ENCODE measurements at places on chromosomes 16 and 17.

DNA sequence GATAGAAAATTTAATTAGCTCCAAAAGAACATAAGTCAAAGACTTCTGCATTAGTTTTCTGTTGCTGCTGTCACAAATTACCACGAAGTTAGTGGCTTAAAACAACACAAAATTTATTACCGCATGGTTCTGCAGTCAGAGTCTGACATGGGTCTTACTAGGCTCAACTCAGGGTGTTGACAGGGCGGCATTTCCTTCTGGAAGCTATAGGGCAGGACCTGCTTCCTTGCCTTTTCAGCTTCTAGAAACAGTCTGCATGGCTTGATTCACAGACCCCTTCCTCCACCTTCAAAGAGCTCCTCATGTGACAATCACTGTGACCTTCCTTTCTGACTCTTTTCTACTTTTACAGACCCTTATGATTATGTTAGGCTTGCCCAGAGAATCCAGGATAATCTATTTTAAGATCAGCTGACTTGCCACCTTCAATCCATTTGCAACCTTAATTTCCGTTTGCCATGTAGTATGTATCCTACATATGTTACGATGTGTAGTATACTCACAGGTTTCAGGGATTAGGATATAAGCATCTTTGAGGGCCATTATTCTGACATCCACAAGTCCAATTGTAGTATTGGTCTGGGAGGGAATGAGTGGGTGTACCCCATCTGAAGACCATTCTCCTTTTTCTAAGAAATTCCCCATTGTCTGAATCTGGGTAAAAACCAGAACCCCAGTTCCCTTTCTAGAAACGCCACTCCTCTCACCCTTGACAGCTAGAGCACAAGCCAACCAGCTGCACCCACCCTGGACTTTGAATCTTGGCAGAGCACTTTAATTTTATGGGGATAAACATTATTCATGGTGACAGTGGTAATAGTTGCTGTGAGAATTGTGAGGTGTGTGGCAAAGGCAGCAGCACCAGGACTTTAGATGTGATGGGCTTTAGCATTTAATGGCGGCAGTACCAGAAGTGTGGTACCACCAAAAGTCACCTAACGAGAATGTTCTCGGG lies 265.5 kb downstream of the KCNJ2 start:
- no peak for DNase-seq

DNA sequence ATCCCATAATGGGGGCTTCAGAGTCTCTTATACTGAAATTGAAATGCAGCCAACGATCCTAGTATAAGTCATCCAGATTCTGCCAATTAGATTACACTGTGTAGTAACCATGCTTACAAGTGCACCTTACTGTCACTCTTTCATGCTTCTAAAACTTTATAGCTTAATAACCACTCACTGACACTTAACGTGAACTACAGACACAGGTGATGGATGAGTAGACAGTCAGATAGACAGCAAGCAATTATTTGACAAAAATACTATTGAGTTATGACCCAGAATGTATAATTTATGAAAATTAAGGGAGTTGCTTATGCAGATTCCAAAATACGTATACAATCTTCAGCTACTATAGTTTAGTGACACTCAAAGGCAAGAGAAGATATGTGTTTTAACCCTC lies 6.3 kb downstream of the CDH8 start:
- DNase-seq = no peak

- DNase-seq = no peak
Measured at GRCh38 chr17:28407130-28407973, 1.3 kb upstream of the SLC46A1 start.

DNA sequence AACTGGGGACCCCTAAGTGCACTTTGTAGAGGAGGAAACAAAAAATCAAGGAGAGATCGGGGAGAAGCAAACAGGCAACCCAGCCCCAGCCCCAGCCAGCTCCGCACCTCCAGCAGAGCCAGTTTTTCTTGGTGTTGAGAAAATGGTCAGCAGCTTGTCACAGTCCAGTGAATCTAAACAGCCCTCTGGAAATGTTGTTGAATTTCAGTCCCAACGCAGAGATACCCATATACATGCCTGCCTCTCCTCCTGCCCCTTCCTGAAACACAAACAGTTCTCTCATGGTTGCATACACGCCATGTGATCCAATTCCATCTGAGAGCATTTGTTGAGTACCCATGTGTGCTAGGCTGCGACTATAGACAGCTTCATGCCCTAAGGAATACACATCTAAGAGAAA lies 42.4 kb upstream of the LHX1 start:
- DNase-seq = no peak

DNA sequence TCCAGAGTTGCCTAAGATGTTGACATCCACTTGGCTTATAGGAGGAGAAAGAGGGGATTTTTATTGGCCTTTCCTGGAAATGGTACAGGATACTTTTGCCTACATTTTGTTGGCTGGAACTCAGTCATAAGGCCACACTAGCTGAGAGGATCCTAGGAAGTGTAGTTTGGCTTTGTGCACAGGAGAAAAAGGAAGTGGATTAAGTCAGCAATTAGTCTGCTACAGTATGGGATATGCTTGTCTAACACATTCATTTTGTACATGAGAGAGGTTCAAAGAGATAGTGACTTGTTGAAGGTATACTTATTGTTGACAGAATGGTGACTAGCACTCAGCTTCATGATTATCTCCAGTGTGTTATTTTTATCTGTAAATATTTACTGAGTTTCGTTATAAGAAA lies 10.3 kb downstream of the UTP18 start:
- no peak for DNase-seq

DNA sequence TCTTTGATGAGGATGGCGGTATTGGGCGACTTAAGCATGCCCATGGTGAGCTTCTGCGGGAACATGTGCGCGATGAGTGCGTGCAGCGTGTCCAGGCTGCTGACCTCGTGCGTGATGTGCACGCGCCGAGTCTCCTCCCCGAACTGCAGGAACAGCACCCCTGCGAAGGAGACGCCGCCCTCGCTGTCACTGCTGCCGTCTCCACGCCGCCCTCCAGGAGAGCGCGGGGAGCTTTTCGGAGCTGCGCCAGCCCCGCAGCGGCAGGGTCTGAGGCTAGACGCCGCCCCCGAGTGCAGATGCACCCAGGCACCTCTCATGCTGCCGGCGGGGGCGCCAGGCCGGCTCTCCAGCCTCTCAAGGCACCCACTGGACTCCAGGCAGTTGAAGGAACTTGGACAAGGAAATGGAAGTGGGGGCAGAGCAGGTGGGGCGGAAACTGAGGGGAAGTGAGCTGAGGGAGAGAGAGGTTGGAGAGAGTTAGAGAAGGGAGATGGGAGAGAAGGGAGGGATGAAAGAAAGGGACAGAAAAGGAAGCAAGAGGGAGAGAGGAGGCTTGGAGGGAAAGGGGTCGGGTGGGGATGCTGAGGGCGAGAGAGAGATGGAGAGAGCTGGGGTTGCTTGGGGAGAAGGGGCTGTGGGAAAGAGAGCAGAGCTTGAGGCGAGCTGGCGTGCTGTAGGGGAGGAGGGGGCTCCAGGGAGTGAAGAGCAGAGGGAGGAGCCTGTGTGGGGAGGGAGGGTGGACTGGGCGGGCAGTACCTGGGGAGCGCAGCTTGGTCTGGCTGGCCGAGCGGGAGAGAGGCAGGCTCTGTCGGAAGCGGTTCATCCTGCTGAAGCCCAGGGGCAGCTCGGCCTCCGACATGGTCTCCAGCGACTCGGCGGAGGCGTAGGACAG lies 42.1 kb downstream of the SRCIN1 start:
- no peak for DNase-seq

GRCh38 chr17:58643147-58643546 lies 48.7 kb downstream of the TEX14 start:
- no peak for DNase-seq

DNA sequence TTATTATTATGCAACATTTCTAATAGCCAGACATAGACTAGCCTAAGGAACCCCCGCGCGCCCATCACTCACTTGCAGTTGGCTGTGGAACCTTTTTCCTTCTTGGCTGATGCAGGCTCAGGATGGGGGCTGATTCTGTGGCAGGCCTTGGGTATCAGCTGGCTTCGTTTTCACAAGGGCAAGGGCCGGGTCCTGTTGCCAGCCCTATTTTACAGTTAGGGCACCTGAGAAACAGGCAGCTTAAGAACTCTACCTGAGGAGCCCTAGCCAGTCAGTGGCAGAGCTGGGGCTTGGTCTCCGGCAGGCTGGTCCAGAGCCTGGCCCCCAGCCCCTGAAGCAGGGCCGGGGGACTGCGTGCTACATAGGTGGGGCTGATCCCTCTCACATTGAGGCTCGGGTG lies 28.7 kb downstream of the ADGRG5 start:
- peak; percentile 44 for DNase-seq

DNA sequence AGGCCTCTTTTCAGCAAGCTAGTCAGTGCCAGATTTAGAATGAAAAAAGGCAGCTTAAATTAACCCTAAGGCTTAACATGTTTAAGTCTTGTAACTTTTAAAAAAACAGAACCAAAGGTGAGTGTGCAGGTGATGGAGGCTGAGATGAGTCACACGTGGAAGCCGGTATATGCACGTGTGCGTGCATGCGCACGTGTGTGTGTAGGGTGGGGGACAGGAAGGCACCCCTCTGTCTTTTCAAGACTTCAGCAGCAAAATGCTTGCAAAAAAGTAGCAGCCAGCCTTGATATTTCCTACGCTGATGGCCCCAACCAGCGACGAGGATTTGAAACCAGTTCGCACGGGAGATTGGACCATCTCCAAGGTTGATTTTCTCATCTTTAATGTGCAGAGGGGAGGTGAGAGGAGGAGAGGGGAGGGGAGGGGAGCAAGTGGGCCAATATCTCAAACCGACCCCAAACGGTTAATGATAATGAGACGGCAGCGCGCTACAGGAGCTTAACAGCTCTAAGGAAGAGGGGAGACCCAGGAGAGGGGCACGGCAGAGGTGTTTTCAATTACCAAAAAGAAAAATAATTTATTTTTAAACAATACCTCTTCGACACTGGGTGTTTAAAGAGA lies 154.7 kb downstream of the ZNF423 start:
- no peak for DNase-seq

DNA sequence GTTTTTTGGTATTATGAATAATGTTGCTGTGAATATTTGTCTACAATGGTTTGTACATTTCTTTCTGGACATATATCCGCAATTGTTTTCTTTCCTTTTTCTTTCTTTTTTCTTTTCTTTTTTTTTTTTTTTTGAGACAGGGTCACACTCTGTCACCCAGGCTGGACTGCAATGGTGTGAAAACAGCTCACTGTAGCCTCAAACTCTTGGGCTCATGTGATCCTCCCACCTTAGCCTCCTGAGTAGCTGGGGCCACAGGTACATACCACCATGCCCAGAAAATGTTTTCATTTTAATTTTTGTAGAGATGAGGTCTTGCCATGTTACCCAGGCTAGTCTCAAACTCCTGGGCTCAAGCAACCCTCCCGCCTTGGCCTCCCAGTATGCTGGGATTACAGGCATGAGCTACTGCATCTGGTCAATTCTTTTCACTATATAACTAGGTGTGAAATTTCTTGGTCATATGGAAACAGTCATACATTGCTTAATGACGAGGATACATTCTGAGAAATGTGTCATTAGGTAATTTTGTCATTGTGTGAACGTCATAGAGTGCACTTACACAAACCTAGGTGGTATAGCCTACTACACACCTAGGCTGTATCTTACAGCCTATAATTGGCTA lies 15.2 kb downstream of the IL21R start:
- DNase-seq = no peak

DNA sequence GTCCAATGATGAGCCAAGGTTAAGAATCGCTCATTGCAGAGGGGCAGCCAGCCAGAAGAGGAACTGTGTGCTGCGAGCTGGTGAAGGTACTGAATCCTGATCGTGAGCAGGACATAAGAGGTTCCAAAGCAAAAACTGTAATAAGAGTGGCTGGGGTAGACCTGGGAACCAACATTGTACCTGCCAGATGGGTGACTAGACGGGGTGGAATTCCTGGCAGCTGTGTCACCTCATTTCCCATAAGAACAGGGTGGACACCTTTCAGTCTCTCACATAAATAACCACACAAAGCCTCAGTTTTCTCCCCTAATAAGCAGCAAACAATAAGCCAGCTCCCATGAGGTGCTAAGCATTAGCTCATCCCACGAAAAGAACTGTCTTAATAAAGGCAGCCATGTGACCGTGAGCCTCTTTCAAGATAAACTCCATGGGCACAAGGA lies 290.3 kb downstream of the SOX9 start:
- DNase-seq = no peak

DNA sequence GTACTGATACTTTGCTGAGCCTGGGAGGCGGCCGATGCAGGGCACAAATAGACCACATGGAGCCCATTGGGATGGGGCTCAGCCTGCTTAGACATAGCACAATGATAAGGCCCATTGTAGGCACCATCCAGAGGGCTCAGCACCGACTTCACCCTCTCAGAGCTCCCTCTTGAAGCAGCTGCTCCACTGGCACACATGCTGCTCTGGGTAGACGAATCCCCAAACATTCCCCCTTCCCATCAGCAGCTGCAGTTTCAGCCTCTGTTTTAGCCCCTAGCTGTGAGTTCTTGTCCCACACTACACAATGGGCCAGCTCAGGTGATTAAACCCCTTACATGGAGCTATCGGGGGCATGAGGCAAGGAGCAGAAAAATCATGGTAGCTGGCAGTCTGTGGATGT lies 174.1 kb downstream of the RGS9 start:
- DNase-seq = no peak

DNA sequence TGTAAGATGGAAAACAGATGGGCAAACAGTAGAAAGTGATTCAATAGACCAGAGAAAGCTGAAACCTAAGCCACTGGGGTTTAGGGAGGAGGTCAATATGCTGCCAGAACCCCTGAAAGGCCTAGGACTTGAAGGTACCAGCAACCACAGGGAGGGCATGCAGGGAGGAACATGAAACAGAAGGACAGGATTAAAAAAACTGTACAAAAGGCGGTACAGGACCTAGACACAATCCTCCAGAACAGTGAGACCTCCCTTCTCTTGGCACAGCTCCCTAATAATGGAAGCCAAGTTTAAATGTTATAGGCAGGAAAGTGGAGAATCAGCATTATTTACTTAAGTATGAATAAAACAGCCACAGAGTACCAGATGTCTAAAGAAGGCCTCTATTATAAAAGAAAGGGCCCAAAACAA lies 105.5 kb downstream of the SPAG9 start:
- DNase-seq = no peak

GRCh38 chr17:82154881-82155331 lies 56.9 kb upstream of the FASN start:
- DNase-seq = no peak

- no peak for DNase-seq
Measured at GRCh38 chr16:84881702-84882521, 62.1 kb downstream of the CRISPLD2 start.
